ENCODE measurements at places on chromosomes 1 and 21.

DNA sequence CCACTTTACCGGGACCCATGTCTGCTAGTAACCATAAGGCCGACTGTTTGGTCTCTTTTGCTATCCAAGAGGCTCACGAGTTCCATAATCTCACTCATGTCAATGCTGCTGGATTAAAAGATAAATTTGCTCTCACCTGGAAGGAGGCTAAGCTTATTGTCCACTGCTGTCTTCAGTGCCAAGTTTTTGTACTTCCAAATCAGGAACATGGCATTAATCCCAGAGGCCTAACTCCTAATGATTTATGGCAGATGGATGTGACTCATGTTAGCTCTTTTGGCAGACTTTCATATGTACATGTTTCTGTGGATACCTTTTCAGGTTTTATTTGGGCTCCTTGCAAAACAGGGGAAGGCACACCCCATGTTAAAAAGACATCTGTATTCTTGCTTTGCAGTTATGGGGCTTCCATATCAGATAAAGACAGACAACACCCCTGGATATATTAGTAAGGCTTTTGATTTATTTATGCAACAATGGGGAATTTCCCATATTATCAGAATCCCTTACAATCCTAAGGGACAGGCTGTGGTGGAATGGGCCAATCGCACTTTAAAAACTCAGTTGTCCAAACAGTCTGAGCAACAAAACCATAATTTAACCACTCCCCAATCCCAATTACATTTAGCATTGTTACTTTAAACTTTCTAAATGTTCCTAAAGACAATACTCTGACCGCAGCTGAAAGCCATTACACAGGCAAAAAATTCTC, 162.7 kb downstream of the IER5 start:
- no peak for DNase-seq

DNA sequence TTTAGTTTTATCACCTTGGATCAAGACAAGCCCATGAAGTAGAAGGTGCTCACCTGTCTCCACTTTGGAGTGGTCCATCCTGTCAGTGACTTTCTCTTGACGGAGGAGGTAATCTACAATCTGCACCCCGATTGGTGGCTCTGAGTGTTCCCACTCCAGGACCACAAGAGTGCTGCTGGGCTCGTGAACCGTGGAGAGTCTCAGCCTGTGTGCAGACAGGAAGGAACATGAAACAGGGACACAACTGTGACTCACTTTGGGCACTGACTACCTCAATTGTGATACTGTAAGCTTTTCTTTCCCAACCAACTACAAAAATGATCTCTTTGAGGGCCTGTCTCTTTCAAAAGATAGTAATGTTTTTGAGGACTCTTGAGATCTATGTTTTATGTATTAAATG, 280.2 kb downstream of the ASTN1 start:
- no peak for DNase-seq

- no peak for DNase-seq
Observed at GRCh38 chr1:6141592-6141991, 38.5 kb downstream of the CHD5 start.

- no peak for DNase-seq
Observed at GRCh38 chr21:46437096-46437498, 21.6 kb upstream of the DIP2A start.

GRCh38 chr1:230876660-230877059, 8.3 kb upstream of the C1orf198 start:
- no peak for DNase-seq

GRCh38 chr1:38581396-38581795, 278.2 kb downstream of the RRAGC start:
- no peak for DNase-seq

DNA sequence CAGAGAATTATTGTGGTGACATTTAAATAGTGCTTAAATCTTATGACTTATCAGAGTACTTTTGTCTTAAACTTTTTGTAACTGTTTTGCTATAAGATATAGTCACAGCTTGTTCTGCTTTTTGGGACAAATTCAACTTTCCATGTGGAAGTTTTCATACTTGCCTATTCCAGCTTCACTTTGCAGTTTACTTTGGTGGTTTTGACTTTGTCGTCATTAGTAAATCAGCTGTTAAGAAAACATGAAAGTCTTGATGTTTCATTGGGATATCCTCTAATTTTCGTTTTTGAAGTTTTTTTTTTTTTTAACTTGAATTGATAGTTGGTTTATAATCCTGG, 31.3 kb downstream of the SDCCAG8 start:
- no peak for DNase-seq

DNA sequence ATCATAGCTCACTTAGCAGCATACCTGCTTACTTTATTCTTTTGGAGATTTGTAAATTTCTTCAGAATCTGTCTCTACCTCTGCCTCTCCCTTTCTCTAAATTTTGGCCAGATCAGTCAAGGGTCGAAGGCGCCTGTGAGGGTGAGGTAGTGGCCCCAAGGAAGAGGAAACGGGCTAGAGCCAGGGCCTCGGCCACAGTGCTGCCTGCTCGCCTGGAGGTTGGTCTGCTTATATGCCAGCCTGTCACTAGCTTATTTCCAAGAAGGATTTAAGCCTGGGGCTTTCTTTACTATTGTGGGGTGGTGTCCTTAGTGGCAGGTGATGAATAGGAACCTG, 19.6 kb downstream of the PEX14 start:
- DNase-seq, result no peak

DNA sequence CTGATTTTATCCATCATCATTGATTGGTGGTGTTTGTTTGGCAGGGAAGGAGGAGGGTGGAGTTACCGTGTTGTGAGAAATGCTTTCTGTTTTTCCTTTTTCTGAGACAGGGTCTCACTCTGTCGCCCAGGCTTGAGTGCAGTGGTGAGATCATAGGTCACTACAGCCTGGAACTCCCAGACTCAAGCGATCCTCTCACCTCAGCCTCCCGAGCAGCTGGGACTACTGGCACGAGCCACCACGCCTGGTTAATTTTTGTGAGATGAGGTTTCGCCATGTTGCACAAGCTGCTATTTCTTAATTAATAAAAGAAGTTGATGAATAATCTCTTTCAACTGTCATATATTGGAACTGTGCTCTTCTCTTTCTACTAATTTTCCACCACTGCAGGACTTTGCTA, 44.3 kb downstream of the HUNK start:
- no peak for DNase-seq

DNA sequence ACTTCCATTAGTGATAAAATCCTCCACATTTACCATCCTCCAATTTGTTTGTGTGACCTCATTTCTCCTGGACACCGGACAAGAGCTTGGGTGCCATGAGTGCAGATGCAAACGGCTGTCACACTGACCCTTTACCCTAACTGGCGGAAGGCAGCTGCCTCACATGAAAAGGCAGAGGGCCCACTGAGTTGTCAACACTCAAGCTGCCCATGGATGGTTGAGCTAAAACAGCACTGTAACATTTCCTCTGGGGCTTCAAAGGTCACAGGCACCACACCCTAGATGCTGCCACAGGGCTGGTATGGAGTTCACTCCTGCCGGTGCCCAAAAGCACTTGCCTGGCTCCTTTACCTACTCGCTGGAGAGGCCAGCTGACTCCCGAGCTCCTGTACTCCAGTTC, 653.4 kb downstream of the KCNT2 start:
- no peak for DNase-seq

DNA sequence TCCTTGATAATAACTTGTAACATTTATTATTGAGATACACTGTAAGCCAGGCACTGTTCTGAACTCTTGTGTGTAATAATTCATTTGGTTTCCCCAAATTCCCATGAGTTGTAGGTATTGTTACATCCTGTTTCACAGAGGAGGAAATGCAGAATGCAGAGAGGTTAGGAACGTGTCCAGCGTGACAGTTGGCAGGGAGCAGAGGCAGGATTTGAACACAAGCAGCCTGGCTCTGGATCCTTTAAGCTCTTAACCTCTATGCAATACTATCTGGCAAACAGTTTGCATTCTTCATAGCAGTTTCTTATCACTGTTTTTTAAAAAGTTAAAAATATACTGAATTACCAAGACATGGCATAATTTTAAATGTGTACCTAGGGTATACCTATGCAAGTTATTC, 30.5 kb downstream of the EEIG2 start:
- DNase-seq, result no peak

DNA sequence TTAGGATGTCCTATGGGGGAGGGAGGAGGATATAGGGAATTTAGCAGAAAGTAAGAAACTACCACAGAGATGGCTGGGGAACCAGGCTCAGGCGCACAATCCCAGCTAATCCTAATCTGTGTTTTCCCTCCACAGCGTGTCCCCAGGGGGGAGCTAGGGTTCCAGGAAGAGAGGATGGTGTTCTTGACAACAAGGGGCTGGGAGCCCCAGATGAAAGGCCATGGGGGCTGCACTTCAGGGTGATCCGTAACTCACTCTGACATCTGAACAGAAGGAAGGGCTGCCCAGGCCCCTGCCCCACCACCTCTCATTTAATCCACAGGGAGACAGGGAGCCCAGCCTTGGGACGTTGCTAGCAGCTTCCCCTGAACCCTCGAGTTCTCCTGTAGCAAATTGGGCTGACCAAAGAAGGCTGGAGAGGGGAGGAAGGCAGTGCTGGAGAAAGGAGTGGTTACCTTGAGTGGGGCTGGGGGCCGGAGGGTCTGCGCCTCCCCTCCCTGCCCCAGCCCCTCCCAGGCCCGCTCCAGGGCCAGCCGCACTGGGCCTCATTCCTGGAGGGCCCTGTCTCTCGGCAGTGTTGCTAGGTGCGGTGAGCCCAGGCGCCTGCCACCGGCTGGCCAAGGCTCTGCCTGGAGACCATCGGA, 131.7 kb downstream of the TMEM53 start:
- DNase-seq, result no peak

GRCh38 chr1:11649237-11649623, 5.0 kb downstream of the FBXO2 start:
- DNase-seq, result no peak

- DNase-seq, result no peak
Observed at GRCh38 chr1:201395936-201396335, 3.2 kb downstream of the LAD1 start.

GRCh38 chr1:237140986-237141385, 99.0 kb downstream of the RYR2 start:
- DNase-seq, result no peak

GRCh38 chr21:18117176-18117575, 127.5 kb upstream of the CHODL start:
- no peak for DNase-seq

GRCh38 chr1:243841507-243841906, 8.5 kb downstream of the AKT3 start:
- no peak for DNase-seq

DNA sequence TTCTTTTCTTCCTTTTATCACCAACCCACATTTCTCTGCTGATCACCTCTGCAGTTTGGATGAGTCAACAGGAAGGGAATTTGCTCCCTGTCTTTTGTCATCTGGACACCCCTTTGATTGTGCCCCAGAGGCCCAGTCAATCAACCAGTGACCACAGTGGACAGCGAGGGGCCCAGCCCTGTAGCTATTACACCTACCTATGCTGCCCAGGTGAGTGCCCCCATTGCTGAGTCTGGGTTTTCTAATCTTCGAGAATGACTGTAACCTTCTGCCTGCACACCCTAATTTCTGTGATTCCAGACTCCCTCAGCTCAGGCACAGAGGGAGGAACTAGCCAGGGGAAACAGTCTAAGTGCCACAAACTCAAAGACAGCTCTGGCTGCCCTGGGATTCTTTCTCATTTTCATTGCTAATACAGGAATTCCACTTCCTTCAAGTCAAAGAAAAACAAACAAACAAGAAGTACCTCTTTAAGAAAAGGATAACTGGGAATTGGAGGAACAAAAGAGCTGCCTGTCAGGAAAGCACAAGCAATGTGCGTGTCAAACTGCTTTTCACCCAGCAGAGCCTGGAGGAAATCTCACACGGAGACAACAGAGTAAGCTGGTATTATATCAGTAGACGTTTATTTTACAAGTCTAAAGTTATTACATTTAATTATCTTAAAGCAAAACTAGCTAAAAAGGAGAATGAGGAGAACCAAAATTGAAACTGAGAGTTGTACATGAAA, 311.1 kb downstream of the AJAP1 start:
- no peak for DNase-seq

- DNase-seq, result no peak
Observed at GRCh38 chr21:40938611-40939010, 91.7 kb upstream of the DSCAM start.

DNA sequence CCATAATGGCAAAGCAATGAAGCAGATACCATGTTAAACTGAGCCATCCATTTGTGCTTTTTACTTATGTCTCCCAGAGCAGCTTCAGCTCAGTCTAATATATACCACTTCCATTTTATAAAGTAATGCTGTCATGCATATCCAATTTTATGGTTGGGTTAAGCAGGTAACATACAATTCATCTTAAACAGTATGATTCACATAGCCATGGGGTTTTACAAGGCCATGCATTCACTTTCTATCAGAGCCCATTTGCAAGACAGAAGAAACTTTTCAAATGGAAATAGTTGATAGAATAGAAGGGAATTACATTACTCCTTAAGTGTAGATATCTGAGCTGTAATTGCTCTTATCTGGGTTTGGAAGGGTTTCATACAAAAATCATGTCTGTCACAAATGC, 580.5 kb upstream of the CXADR start:
- DNase-seq, result no peak

- no peak for DNase-seq
Observed at GRCh38 chr1:221834698-221835513, 93.0 kb upstream of the DUSP10 start.

DNA sequence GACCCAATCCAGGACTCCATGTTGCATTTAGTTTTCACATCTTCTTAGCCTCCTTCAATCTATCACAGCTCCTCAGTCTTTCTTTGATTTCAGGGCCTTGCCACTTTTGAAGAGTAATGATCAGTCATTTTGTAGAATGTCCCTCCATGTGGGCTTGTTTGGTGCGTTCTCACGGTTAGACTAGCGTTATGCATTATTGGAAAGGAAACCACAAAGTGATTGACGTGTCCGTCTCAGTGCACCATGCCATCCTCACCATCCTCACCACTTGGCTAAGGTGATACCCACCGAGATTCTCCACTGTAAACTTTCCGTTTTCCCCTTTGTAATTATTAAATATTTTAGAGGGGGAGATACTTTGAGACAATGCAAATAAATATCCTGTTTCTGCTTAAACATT, 59.6 kb upstream of the OLIG2 start:
- no peak for DNase-seq

GRCh38 chr1:33169290-33170055, 12.4 kb downstream of the TRIM62 start:
- DNase-seq, result no peak

DNA sequence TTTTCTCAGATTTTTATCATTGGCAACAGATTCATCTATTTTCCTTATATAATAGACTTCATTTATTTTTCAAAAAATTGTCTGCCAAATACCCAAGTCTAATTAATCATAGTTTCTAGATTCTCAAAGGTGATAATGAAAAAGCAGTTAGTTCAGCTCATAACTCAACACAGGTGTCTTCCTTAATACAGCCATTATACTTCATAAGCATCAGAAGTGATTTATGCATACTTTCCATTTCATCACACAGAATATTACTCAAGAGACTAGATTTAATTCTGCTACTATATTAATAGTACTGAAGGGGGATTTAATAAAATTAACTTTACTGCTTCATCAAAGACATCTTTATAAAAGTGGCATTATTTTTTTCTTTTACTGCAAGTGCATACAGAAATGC, 18.8 kb downstream of the SRSF11 start:
- DNase-seq, result no peak

- no peak for DNase-seq
Observed at GRCh38 chr1:240128366-240128765, 36.7 kb downstream of the FMN2 start.
